BJ (cell line): ENCODE measurements at places on chromosomes 11 and 22. TPM values are rescaled to one million over a fixed set of nuclear protein-coding genes. Genes with fewer than 3 reads are reported as not detected.

Gene CCDC157
- 1.3 and 1.6 TPM in 2 replicates for polyA plus RNA-seq

Gene C11orf16
- polyA plus RNA-seq: not detected in 2 replicates

Gene PANX3
- polyA plus RNA-seq: not detected in 2 replicates

Gene HEPACAM
- polyA plus RNA-seq: 0.06 TPM in 1 of 2 replicates, not detected in the other

Gene MCAM
- polyA plus RNA-seq: 11.6 and 19.2 TPM in 2 replicates

Gene ADM2
- 8.1 and 16.0 TPM in 2 replicates for polyA plus RNA-seq

Gene NDUFV1
- polyA plus RNA-seq: 97.9 and 149 TPM in 2 replicates

Gene GPHA2
- polyA plus RNA-seq: not detected in 2 replicates

Gene OR10D3
- polyA plus RNA-seq: not detected in 2 replicates
